Activated T-helper 2 cell treated with anti-CD3 and anti-CD28 coated beads, Interferon-gamma antibody, Interleukin-2, Interleukin-4, amounts not matched to agents 10 μg/mL and 5 μg/mL and 100 μg/mL, durations not matched to agents 14 hours and 24 hours and 36 hours (primary cell): ENCODE measurements at places on chromosomes 6 and 20.
A peak's percentile ranks its signal among the peaks of the same experiment; 100 is the strongest.

- H3K36me3 ChIP-seq, result peaks cover 43% of the 10 kb centered on the region
- H3K4me3 ChIP-seq, result no peak overlapping the region
- DNase-seq, result peak; percentile 62
These were observed 46.3 kb downstream of the MCM8 start for GRCh38 chr20:5996765-5997164.

GRCh38 chr6:63663147-63663955, 27.7 kb downstream of the PHF3 start:
- H3K27ac ChIP-seq, result no peak overlapping the region
- H3K27me3 ChIP-seq, result no peaks in the 10 kb centered on the region
- H3K4me3 ChIP-seq, result no peak overlapping the region
- no peak for DNase-seq

DNA sequence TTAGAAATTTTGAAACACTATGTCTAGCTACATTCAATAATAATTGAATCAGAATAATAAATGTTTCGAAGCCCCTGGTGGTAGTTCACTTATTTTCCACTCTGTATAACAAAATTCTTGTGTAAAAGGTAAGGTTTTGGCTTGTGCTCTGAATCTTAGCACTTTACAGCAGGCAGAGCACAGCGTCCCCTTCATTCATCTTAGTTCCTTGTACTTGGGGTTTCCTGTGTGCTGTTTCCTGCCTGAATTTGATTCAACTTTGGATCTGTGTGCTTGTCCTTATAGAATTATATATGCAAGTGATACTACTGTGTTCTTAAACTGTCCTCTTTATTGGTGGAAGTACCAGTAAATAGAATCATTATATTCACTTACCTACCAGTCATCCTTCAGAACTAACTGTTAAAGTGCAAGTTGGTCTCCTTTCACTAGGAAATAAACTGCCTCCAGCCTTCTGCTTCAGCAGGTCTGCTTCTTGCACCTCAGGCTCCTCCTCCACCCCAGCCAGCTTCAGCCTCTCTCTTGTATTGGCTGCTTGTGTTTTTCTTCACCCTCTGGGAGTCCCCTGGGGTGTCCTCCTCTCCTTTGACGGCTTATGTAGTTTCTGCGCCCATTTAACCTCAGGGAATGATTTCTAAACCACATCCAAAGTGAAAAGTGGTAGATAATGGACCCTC, 28.8 kb upstream of the TULP4 start:
- peaks cover 27% of the 10 kb centered on the region for H3K4me1 ChIP-seq
- H3K36me3 ChIP-seq, result no peaks in the 10 kb centered on the region
- no peaks in the 10 kb centered on the region for H3K27me3 ChIP-seq
- DNase-seq, result no peak
- peak overlapping the region; percentile 14 for H3K27ac ChIP-seq
- no peak overlapping the region for H3K4me3 ChIP-seq

DNA sequence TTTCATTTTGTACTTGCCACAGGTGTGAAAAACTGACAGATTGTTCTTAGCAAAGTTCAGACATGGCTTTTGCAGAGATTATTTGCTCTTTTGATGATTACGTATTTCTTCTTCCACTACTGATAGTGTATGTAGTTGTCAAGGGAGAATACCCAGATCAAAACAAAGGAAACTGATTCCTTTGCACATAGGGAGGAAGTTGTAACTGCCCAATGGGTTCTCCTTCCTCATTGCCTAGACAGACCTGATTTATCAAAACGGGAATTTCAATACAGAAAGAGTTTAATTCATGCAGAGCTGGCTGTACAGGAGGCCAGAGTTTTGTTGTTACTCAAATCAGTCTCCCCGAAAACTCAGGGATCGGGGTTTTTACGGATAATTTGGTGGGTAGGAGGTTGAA, 214.7 kb downstream of the BCAS1 start:
- DNase-seq, result no peak
- no peaks in the 10 kb centered on the region for H3K36me3 ChIP-seq
- H3K27me3 ChIP-seq, result no peaks in the 10 kb centered on the region
- H3K4me1 ChIP-seq, result peaks cover 29% of the 10 kb centered on the region

- H3K27me3 ChIP-seq, result peaks cover 28% of the 10 kb centered on the region
- H3K27ac ChIP-seq, result no peak overlapping the region
- H3K4me3 ChIP-seq, result no peak overlapping the region
- no peaks in the 10 kb centered on the region for H3K36me3 ChIP-seq
- no peak for DNase-seq
- peaks cover 12% of the 10 kb centered on the region for H3K4me1 ChIP-seq
These were observed 185.2 kb upstream of the UST start for GRCh38 chr6:148561629-148562028.

GRCh38 chr6:49423817-49424216, 39.2 kb downstream of the MMUT start:
- H3K27me3 ChIP-seq, result peaks cover 6% of the 10 kb centered on the region
- DNase-seq, result no peak
- H3K4me3 ChIP-seq, result no peak overlapping the region
- no peak overlapping the region for H3K27ac ChIP-seq
